ENCODE measurements at places on chromosomes 1 and 21.
A peak's percentile ranks its signal among the peaks of the same experiment; 100 is the strongest.

- no peak for DNase-seq
These were observed 241.5 kb downstream of the FOXD2 start for GRCh38 chr1:47679301-47679791.

DNA sequence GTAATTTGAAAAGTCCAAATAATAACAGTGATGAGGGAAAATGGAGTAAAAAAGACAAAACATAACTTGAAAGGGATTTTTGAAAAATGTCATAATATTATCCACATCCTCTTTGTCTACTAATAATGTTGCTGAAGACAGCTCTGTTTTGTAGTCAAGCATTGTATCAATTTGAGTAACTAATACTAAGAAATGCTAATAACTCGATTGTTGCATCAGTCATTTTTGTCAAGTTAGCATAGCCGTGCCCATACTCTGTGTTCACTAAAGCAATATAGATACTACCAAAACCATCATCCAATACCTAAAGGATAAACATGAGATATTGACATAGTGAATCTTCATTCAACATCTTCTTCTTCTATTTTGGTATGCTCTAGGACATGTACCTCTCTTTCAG is 17.3 kb downstream of the PDC start:
- DNase-seq = no peak

- no peak for DNase-seq
These were observed 43.2 kb downstream of the C1orf198 start for GRCh38 chr1:230824919-230825721.

GRCh38 chr1:160748181-160748877 is 9.3 kb downstream of the SLAMF7 start:
- DNase-seq = no peak

- DNase-seq = no peak
These were observed 716.4 kb upstream of the ADAMTS5 start for GRCh38 chr21:27683292-27683691.

GRCh38 chr1:37118790-37119189 is 84.5 kb upstream of the GRIK3 start:
- DNase-seq = no peak

DNA sequence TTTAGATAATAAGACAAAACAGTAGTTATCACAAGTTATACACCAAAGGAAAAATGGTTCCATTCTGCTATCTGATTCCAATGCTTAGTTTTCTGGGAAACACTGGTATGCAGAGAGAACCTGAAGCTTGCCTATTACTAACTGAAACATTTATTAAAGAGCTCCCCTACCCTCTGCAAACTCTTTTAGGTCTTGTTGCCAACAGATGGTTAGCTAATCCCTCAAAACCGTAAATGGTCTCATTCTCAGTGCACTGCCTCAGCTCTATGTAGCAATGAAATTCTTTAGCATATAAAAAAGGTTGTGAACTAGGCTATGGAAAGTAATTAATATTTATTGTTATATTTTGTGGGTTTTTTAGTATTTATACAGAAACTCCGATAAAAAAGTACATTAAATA is 20.4 kb downstream of the C21orf91 start:
- DNase-seq = no peak

GRCh38 chr1:205656236-205656635 is 24.1 kb downstream of the SLC45A3 start:
- no peak for DNase-seq

GRCh38 chr1:47228644-47229030 is 3.4 kb downstream of the TAL1 start:
- no peak for DNase-seq

GRCh38 chr1:115685029-115685705 is 43.4 kb downstream of the VANGL1 start:
- DNase-seq = no peak

DNA sequence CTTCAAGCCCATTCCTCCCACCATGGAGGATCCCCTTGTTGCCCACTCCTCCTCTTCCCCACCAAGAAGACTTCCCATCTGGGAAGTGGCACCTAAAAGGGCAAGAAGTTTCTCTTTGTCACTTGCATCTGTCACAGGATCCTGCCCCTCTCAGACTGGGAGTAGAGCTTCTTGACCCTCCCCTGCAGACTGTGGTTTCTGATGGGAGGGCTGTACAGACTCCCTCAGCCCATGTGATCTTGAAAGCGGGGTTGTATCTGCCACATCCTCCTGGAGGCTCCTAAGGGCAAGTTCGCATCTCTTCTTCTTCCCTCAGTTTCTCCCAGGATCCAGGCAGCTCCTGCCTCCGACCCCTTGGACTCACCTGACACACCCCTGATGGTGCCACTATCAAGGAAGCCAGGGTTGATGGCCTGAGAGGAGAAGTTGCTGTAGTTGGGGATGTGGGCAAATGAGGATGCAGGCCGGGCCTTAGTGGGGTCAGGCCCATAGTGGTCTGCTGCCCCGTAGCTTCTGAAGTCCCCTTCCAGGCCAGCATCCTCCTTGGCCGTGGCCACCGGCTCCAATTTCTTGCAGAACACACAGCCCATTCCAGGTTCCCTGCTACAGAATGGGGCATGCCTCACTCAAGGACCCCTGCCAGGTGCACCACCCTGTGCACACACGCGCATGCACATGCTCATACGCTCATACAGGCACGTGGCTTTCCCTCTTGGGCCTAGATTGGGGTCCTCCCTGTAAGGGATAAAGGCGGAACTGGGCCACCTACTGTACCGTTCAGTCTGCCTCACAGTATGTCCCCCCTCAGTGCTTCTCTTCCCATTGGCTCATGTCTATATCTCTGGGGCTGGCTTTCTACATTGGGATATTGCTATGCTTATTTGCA is 11.4 kb downstream of the FGR start:
- no peak for DNase-seq

- no peak for DNase-seq
These were observed 579.9 kb downstream of the DPYD start for GRCh38 chr1:97340951-97341350.

GRCh38 chr1:83818916-83819315 is 180.0 kb downstream of the TTLL7 start:
- no peak for DNase-seq

- peak; percentile 64 for DNase-seq
These were observed 6.2 kb downstream of the NECTIN4 start for GRCh38 chr1:161082996-161083747.

- no peak for DNase-seq
These were observed 29.1 kb upstream of the NFIA start for GRCh38 chr1:61053226-61053711.

GRCh38 chr1:38326856-38327255 is 280.3 kb upstream of the POU3F1 start:
- DNase-seq = no peak

DNA sequence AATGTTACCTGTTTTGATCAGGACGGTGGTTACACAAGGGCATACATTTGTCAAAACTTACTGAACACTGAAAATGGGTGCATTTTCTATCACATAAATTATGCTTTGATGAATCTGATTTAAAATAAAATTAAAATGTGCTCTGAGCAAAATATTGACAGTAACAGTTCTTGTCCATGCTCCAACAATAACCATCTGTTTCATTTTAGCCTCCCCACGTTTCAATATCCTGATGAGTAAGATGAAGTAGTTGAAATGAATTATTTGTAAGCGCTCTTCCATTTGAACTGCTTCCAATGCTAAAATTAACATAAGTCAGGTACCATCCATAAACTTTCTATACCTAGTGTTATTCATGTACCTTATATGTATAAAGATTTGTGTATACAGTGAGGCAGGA is 365.4 kb downstream of the LTN1 start:
- no peak for DNase-seq

GRCh38 chr1:34984793-34985608 is at the start of gene TMEM35B:
Gene TMEM35B (minus strand): TSS chr1:34985347. CDS start chr1:34985305, 42 bp downstream.
- DNase-seq = peak; percentile 56

- no peak for DNase-seq
These were observed 2.2 kb downstream of the RIPPLY3 start for GRCh38 chr21:37008724-37009123.

- peak; percentile 43 for DNase-seq
These were observed 104.9 kb downstream of the EPHB2 start for GRCh38 chr1:22815421-22816066.

DNA sequence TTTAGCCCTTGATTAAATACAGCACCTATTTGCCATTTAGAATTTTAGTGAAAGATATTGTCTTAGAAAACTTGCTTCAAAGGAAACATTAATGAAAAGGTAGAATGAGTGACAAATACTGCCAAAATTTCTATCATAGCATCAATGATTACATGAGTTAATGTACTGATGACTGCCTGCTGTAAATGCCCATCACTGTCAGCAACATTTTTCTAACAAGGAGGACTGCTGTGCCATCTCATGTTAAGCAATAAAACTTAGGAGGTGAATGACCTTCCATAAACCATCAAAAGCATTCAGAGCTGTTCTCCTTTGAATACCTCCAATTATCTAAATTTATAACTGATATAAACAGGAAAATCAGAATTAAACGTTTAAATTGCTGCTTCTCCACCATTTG is 54.3 kb downstream of the GRIK1 start:
- DNase-seq = no peak

DNA sequence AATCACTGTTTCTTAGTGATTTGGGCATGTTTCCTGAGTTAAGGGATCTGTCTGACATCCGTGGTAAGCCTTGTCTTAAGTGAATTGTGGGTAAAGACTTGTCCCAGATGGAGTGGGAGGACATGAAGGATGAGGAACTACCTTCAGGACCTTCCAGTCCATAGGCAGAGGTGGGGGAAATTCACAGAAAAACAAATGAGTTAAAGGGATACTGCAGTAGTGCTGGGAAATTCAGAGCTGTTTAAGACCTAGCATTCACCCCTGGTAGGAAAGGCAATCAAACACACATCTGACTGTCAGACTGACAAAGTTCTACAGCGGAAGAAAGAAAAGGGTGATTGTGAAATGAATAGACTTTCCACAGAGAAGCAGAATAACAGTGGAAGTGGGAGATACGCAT is 3.0 kb downstream of the GNAT2 start:
- DNase-seq = no peak

DNA sequence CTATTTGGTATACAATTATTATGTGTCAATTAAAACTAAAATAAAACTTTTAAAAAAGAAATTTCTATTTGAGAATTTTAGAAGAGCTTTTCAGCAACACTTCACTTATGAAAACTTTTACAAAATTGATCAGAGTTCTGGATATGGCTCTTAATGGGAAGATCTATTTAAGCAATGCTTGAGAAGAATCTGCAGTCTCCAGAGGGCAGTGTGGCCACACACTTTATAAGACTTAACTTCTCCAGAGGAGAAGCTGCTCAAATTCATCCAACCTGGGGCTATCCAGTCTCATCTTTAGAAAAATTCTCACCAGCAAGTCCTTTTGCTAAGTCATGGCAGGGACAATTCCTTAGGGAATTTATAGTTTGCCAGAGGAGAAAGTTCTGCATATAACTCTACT is 25.2 kb upstream of the AGO1 start:
- DNase-seq = no peak

DNA sequence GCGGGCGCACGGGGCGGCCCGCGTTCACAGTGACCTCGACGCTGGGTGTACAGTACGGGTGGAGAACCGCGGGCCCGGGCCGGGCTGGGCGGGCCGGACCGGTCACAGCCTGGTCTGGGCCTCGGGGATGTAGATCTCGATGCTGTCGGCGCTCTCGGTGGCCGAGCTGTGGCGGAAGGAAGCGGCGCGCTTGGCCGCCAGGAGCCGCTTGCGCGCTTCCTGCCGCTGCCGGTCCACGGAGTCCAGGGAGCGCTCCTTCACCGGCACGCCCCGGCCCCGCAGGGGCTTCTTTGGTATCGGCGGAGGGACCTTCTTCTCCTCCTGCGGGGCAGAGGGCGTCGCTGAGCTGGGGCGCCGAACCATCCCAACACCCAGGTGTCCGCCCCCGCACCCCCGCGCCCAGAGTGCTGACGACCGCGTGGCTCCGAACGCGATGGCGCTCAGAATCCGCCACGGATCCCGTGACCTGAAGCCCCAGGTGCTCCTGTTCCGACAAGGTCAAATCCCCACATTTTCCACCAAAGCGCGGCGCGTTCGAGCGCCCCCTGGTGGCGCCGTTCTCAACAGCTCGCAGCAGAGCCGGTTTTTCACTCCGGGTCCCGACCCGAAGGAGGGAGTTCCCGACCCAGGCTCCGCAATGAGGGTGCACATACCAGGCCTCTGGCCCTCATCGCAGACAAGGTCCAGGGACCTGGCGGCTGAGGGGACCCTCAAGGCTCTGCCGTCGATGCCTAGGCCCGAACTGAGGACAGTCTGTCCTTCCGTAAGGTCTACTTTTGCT is 6.6 kb upstream of the SMIM12 start:
- peak; percentile 76 for DNase-seq

- DNase-seq = no peak
These were observed 67.5 kb upstream of the CD1D start for GRCh38 chr1:158112994-158113758.

DNA sequence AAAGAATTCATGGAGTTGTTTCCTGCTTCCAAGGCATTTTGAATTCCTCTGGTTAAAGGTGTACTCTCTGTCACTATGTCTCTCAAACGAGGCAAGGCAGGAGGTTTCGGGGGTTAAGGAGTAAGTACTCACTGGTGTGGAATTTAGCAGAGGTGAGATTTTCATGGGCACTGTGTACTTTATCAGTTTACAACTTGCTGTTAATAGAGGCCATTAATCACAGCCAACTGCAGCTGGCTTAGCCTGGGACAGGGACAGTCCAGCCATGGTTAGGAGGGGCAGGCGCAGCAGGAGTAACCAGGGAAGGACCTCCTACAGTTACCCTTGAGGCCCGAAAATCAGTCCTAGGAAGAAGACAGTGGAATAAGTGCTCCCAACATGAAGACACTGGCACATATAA is 18.1 kb upstream of the TMEM9 start:
- no peak for DNase-seq

DNA sequence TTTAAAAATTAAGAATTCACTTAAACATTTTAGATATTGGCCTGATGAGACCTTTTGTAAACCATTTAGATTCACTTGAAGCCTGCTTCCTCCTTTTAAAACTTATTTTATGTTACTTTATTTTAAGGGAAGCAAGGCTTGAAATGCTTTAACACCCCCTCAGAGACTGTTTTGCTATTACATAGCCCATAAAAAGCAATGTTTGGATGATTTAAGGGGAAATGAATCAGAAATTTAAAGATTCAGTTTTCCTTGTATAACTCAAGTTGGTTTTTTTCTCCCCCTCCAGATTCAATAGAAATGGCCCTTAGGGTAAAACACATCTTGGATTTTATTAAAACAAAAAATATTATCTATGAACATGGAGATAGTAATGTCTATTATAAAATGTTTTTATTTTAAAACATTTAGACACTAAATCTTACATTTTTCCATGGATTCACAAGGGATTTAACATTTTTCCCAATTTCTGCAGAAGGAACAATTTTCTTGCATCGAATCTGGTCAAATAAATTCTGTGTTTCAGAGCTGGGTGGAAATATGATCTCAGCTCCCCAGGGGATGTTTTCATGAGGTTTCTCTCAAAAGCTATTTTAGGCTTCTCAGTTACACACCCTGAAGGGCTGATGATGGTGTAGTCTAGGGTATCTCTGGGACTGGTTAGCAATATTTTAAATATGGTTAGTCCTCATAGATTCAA is 69.3 kb upstream of the WARS2 start:
- DNase-seq = no peak

GRCh38 chr1:206575894-206576737 is 36.1 kb downstream of the EIF2D start:
- no peak for DNase-seq

- no peak for DNase-seq
These were observed 4.4 kb downstream of the RASAL2 start for GRCh38 chr1:178098262-178098661.

- no peak for DNase-seq
These were observed 15.1 kb upstream of the DPH5 start for GRCh38 chr1:101040666-101041065.
